Stimulated activated naive B cell treated with anti-CD40 and anti-IgM and Interleukin-4, amounts not matched to agents 10 μg/mL and 1 μg/mL and 100 μg/mL, for 72 hours (primary cell): ENCODE measurements at places on chromosomes 7 and 10.

DNA sequence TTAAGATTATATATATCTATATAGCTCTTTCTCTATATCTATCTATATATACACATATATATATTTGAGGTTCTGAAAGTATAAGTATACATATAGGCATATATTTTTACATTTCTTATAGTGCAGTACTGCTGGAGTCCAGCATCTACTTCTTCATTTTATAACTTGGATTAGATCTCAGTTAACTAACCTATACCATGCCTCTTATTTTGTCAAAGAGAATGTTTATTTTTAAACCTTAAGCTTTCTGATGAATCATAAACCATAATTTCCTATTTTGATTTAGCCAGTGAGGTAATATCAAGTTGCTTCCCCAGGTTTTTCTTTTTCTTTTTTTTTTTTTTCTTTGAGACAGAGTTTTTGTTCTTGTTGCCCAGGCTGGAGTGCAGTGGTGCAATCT, 8.1 kb downstream of the ZNF32 start:
- DNase-seq = no peak

DNA sequence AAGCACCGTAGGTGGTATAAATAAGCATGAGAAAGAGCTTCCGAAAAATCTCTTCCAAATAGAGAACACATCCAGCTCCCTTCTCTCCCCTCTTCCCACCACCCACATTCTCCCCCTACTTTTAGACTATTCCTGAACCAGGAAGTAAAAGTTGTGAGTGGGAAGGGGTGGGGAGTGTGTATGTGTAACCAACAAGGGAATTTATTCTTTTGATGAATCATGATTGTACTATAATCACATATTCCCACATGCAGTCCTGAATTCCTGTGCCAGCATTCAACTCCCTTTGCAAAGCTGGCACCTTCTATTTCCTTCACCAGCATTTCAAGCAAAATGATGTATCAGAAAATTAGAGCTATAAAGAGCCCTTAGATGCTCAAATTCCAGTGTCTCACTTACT, 230.6 kb upstream of the CHRM2 start:
- no peak for DNase-seq

DNA sequence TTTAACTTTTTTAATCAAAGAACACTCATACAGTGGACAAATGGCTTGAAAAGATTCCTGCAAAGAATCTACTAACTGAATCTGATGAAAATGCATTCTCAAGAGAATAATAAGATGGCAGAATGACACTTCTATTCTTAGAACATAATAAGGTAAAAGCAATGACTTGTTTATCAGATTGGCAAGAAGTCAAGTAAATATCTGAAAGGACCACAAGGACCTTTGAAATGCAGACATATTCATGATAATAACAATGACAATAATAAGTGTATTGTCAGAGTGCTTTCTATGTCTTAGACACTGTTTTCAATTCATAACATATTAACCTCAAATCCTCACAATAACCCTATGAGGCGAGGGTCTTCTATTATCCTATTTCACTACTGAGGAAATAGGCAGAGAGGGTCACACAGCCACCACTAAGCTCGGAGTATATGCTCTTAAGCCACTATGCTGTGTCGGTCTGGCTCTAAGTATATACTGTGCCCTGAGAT, 10.6 kb downstream of the HACD1 start:
- DNase-seq = no peak

DNA sequence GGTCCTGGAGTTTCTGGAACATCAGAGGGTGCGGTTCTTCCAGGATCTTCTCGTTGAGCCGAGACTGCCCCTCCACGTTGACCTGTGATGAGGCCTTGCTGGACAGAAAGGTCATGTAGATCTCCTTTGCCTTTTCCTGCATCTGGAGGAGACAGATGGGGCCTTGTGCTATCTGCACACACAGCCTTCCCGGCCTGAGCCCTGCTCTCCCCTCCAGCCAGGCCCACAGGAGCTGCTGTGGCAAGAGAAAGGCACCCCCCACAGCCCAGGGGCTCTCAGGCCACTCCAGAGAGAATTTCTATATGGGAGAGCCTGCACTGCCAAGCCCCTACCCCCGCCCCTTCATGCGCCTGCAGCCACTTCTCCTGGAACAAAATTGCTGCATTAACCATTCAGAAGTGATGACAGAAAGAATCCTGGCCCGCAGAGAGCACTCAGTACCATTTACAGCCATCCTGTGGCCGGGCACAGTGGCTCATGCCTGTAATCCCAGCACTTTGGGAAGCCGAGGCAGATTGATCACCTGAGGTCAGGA, 26.9 kb downstream of the RGS10 start:
- DNase-seq = no peak

- no peak for DNase-seq
Observed at GRCh38 chr10:75540981-75541380, 109.6 kb downstream of the LRMDA start.

DNA sequence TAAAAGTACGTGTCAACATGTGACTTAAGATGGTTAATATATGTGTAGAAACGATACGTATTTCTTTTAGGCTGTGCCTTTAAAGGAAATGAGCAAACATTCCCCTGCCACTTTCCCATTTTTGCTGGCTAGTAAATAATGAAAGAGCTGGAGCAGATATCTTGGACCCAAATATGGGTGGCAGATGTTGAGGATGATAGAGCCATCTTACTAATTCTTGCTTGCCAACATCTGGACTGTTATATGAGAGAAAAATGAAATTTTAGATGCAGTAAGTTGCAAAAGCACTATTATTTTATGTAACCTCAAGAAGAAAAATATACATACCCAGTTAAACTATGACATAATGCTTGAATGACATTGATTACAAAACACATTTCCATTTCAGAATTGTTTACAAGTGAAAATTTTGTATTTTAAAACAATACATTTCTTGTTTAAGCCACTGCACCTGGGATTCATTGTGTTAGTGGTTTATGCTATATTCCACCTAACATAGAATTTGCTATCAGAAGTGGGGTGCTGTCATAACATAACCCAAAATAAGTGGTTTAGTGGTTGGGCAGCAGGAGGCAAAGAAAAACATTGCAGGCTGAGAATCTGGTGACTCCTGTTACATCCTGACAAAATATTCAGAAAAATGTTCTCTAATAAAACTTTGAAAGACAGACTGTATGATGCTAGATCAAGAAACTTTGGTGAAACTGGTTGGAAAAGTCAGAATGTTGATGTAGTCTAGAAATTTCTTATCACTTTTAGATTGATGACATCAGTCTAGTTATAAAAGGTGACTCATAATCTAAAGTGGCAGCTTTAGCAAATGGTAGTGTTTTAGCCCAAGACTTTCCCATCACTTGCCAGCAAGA, 305.0 kb downstream of the PTEN start:
- no peak for DNase-seq

GRCh38 chr10:10110844-10111490, 906.7 kb upstream of the CELF2 start:
- DNase-seq = no peak

DNA sequence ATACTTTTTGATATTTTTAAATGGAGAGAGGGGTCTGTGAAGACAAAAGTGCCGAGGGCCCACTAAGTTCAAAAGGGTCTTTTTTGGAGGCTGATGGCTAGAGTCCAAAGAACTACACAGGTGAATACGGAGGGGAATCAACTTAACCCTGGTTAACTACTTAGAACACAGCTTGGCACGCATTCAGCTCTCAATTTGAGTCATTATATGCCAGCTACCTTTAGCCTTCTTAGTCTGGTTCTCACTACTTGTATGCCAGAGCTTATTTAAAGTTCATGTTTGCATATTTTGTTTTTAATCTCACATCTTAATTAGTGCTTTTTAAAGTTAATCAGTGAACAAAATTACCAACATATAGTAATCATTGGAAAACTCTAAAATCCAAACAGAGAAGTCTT, 80.8 kb downstream of the VWDE start:
- DNase-seq = no peak

- DNase-seq = peak; percentile 81
Observed at GRCh38 chr7:6589829-6590644, at the start of gene INTS15. Gene INTS15, plus strand, starts transcription at chr7:6590021. Its CDS starts 263 bp downstream, at chr7:6590284.

GRCh38 chr7:157625973-157626742, 289.4 kb downstream of the DNAJB6 start:
- no peak for DNase-seq

DNA sequence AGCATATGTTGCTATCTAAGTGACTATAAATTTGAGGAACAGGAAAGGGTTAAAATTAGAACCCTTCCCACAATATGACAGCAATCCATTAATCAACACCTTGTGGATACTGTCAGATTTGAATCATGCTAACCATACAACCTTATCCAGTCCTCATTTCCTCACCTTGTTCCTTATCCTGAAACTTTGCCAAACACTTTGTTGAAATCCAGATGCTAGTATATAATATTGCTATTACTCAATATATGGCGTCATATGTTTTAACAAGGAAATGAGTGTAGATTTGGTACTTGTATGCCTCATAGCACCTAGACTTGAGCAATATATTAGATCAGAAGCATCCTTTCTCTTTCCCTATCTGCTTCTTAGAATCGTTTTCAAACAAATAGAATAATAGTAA, 66.3 kb upstream of the SLC25A13 start:
- no peak for DNase-seq

DNA sequence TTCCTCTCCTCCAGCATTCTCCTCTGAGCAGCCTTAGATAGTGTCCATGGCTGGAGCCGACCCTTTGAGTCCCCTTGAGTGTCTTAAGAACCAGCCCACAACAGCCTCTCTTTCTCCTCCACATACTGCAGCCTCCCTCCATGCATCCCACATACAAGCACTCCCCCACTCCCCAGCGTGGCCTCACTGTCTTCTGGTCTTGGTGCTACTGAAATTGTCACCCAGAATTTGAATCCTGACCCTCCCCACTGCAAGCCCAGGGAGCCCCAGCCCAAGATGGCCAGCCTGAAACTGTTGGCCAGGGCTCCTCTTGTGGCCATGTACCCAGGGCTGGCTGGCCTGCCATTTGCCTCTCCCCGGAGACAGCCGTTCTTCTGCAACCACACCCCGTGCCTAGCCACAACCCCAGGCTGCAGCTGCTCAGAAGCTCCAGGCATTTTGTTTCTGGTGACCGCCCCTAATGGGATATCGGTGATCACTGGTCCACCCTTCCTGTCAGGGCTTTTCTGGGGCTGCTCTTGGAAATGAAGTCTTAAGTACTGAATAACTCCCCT, 18.8 kb upstream of the SH2D4B start:
- no peak for DNase-seq

GRCh38 chr7:111987886-111988285, 218.3 kb downstream of the DOCK4 start:
- DNase-seq = no peak

GRCh38 chr7:128099204-128099671, 68.0 kb upstream of the LRRC4 start:
- no peak for DNase-seq

DNA sequence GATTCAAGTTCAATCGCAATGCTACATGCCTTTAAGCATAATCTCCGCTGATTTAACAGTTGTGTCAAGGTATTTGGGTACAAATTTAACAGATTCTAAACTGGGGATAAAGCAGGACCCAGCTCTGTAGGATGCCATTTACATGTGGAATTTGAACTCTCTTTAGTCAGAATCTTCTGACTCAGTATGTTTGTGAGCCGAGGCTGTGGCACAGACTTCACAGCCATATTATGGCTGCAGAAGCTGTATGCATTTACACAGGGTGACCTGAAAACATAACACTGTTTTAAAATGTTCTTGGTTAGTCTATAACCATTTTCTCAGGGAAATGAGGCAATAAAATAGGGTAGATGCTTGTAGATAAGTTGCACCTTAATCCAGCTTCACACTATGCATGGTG, 8.7 kb downstream of the PDLIM1 start:
- no peak for DNase-seq

DNA sequence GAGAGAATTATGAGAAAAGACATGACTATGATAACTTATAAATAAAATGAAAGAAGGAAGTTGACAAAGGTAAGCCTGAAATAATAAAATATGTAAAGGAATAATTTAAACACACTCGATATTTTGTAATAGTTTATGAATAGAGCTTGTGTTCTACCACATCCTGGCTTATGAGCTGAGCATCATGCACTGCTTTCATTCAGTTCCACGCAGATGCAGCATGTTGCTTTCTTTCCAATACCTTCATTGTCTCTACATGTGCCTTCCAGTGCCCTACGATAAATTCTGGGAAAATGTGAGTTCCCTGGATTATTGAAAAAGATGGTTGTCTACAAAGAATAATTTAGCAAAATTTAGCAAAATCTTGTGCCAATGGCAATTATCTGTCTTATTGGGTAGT, 398.9 kb upstream of the SEMA3C start:
- DNase-seq = no peak

DNA sequence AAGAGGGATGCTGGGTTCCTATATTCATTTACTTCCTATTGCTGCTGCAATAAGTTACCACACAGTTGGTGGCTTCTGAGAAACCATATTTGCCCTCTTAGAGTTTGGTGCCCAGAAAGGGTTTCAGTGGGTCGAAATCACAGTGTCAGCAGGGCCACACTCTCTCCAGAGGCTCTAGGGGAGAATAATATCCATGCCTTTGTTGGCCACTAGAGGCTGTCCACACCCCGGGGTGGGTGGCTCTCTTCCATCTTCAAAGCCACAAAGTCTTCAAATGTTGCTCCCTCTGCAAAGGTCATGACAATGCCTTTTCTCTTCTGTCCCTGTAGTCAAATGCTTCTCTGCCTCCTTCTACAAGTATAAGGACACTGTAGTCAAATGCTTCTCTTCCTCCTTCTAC, 989.4 kb downstream of the CCSER2 start:
- DNase-seq = no peak

DNA sequence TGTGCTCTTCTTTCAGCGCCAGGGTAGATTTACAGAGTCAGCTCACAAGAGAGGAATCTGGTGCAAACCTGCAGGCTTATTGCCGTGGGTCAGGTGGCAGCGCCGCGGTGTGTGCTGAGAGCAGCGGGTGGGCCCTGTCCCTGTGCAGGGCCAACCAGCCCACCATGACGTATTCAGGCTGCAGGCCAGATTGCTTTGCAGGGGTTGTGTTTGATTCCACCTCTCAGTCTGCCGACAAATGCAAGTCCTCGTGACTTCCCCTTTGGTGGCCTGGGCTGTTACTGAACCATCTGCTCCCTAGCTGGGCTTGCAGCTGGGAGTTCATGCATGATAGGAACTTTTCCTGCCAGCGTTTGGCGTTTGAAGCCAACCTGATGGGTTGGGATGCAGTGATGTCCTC, 66.7 kb upstream of the LEP start:
- no peak for DNase-seq

GRCh38 chr10:122531939-122532338, 28.6 kb upstream of the DMBT1 start:
- no peak for DNase-seq

- DNase-seq = no peak
Observed at GRCh38 chr7:26912338-26912737, 47.9 kb upstream of the SKAP2 start.

DNA sequence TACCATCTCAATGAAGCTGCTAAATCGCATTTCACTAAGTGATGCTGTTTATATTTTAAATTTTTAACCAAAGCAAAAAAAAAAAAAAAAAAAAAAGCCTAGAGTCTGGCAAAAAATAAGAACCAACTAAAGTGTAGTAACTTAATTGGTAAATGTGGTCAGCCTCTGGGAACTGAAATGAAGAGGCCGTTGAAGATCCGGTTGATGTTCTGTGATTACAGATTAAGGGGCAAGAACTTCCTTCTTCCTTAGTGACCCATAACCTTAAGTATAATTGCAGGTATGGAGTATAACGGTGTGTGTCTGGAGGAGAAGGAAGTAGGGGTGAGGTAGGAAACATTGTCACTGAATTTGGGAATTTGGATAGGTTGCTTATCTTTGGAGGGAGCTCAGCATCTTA, 7.7 kb upstream of the SRGN start:
- no peak for DNase-seq
